ENCODE measurements at places on chromosomes 3 and 15.
A peak's percentile ranks its signal among the peaks of the same experiment; 100 is the strongest.

GRCh38 chr15:44034334-44034733 is 160.7 kb downstream of the FRMD5 start:
- no peak for DNase-seq

- no peak for DNase-seq
Measured at GRCh38 chr15:42915654-42916315, 4.8 kb downstream of the TTBK2 start.

GRCh38 chr3:30199096-30199759 is 407.2 kb upstream of the TGFBR2 start:
- DNase-seq = peak; percentile 65

DNA sequence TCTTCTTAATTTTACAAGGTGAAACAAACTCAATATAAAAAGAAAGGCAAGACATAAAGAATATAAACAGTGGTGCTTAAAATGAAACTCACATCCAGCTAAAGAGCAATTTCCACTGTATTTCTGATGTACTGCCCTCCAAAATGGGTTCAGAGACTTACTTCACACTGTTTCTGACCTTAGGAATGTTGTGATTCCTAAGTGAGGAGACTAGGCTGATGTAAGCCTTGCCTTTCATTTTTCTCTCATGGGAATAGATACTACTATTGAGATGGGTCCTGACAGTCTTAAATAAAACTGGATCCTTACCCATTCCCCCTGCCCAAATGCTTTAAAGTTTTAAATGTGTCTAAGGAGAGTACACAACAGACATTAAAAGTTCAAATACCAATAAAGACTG is 86.9 kb downstream of the CBLB start:
- no peak for DNase-seq

- DNase-seq = no peak
Measured at GRCh38 chr3:127264292-127264691, 23.6 kb downstream of the PRR20G start.

DNA sequence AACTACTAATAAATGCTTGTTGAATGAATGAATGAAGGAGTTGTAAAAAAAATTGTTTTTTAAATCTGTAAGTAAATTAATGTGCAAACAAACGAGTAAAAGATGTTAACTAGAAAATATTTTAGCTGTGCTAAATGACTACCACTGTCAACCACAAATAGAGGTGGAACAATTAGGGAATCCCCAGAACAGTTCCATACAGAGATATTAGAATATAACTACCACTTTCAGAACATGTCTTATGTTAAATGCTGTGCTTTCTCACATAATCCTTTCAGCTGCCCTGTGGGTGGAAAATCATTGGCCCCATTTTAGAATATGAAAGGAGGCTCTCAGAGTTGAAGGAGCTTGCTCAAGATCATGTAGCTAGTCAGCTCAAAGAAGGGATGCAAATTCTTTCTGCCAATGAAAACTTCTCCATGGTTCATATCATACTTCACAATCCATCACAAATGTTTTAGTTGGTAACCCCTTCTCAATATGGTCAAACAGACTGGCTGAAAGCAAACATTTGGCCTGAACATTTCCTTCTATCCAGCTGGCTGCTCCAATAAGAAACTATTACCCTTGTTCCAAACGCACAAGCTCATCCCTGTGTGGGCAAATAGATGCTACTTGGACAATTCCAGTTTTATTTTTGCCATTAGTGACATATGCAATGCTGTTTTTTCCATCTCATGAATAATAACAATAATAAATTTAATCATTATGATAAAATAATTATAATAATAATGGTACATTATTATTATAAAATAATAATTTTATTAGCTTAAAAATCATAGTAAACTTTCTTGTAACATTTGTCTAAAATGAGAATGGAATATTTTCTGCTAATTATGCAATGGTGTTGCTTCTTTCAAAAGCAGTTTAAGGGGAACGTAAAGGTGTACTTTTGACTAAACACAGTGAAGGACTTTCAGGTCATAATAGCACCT is 290.4 kb upstream of the STT3B start:
- no peak for DNase-seq

DNA sequence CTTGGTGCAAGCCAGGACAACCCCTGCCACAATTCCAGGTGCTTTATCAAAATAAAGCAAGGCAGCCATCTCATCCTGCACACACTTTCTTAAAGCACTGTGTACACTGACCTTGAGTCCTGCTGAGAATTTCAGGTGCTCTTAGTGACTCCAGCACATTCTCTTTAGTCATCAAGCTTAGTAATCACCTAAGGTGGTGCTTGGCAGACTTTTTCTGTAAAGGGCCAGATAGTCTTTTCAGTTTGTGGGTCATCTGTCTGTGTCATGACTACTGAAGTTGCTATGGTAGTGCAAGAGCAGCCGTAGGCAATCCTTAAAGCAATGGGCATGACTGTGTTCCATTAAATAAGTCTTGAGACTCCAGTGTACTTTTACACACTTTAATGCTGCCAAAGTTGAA is 36.4 kb downstream of the RIOX2 start:
- DNase-seq = no peak

GRCh38 chr3:112688085-112688769 is 47.3 kb upstream of the CCDC80 start:
- no peak for DNase-seq

- no peak for DNase-seq
Measured at GRCh38 chr3:104781112-104781511, 585.6 kb upstream of the ALCAM start.

DNA sequence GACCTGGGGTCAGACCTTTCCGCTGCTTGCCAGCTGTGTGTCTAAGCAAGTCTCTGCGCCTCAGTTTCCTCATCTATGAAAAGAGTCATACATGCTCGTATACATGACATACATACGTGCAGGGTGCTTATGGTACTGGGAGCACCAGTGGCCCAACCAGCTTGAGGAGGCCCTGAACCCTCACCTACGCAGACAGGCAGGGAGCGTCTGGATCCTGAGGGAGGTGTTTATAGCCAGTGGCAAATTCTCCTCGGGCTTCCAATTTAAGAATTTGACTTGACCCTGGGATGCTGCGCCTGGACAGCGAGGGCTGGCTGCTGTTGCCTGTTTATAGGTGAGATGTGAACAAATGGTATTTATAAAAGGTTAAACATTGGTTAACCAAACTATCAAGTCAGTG is 17.7 kb upstream of the FGD5 start:
- no peak for DNase-seq

GRCh38 chr3:112974894-112975293 is at the start of gene CD200R1:
TSS of gene CD200R1 (minus strand) at chr3:112975103. CDS start at chr3:112974857, 246 bp downstream.
- no peak for DNase-seq

GRCh38 chr3:183008303-183008702 is 28.0 kb upstream of the DCUN1D1 start:
- no peak for DNase-seq

- no peak for DNase-seq
Measured at GRCh38 chr15:67259379-67259778, 4.8 kb downstream of the IQCH start.
